ENCODE measurements at places on chromosomes 11 and 22.

DNA sequence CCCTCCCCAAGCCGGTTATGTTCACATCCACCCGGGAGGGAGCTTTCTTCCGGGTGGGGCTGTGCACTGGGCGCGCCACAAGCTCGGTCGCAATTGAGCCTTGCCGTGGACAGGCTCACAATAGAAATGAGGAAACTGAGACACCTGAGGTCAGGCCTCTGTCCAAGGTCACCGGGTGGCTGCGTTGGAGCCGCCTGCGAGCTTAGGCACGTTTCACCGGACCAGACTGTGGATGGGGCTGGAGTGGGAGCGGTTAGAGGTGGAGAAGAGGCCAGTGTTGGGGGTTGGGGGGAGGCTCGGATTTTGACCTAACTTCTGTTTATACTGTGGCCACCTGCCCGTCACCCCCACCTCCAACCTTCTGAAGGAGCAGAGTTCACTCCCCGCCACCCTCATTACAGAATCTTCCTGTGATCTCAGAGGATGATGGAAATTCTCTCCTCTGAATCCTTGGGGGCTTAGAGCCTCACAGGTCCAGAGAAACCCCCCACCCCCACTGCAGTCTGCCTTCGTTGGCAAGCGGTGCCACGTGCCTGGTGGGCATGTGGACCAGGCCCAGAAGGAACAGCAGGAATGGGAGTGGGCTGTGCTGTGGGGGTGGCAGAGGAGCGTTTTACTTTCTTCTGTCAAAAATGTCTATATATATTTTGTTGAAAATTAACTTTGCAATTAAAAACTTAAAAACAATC is 631 bp upstream of the NPTXR start:
- DNase-seq, result no peak

- no peak for DNase-seq
These were observed 3.7 kb upstream of the CARNS1 start for GRCh38 chr11:67411785-67412152.

DNA sequence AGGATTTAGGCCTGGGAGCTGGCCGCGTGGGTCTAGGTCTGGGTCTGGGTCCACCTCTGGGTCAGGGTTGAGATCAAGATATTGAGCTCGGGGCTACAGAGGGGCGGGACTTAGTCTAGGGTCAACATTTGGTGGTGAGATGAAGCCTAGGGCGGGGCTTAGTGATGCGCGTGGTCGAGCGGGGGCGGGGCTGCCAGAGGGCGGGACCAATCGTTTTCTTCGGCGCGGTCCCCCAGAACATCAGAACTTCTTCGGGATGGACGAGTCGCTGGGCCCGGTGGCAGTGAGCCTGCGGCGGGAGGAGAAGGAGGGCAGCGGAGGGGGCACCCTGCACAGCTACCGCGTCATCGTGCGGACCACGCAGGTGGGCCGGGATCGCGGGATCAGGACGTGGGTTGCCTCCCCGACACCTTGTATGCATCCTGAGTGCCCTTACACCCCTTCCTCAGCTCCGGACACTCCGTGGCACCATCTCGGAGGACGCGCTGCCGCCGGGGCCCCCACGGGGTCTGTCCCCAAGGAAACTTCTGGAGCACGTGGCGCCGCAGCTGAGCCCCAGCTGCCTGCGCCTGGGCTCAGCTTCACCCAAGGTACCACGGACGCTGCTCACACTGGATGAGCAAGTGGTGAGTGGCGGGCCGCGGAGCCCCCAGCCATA is 4.2 kb downstream of the SIPA1 start:
- no peak for DNase-seq

GRCh38 chr11:45857961-45858474 is 10.7 kb downstream of the CRY2 start:
- DNase-seq, result no peak

GRCh38 chr11:41246399-41246745 is 213.1 kb downstream of the LRRC4C start:
- no peak for DNase-seq

- DNase-seq, result no peak
These were observed 22.8 kb upstream of the PPFIA1 start for GRCh38 chr11:70247710-70248072.

DNA sequence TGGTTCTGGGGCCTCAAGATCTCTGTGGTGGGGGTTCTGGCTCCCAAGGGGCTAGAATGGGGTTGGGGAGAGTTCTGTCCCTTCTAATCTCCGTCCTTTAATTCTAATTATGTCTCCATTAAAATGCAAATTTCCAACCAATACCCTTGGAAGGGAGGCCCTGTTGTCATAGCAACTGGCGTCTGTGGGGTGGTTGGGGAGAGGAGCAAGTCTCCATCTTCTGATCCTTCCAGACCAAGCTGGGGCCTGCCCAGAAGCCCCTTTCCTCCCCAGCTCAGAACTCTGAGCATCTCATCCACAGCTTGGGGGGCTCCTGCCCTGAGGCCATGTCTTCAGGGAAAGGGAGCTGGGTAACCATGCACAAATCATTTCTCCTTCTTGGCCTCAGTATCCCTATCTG is 5.4 kb upstream of the RPS19BP1 start:
- no peak for DNase-seq

DNA sequence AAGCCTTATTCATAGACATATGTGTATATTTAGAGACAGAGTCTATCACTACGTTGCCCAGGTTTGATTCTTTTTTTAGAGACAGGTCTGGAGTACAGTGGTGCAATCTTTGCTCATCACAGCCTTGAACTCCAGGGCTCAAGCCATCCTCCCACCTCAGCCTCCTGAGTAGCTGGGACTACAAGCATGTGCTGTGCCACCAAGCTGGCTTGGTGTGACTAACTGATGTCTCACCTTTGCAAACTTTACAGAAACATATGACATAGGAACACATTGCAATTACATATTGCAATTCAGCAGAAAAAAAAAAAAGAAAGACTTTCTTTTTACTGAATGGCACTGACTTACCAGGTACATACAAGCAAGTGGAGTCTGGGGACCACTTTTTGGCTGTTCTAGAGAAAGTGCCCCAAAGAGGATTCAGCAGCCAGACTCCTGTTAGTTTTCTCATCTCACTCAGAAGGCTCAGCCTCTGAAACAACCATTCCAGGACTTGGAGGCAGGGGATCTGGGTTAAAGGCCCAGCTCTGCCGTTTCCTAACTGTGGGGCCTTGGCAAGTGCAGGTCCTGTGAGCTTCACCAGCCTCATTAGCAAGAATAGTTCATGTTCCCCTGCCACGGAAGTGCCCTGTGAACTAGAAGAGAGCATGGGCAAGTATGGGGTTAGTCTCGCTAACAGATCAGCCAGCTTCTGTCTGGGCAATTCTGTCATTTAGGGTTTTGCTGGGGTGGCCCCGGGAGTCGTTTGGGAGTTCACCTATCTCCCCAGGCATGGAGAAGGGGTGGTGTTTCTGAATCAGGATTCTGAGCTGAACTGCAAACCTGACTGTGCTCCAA is 11.3 kb upstream of the NFAM1 start:
- no peak for DNase-seq

- no peak for DNase-seq
These were observed 179.3 kb upstream of the B3GAT1 start for GRCh38 chr11:134591338-134591737.

Measured in bone marrow (tissue), 2 donors.